Suprapubic skin (tissue), 4 donors: ENCODE measurements at places on chromosomes 4 and X. TPM values are rescaled to one million over a fixed set of nuclear protein-coding genes. Genes with fewer than 3 reads are reported as not detected.

- H3K27me3 ChIP-seq = no peaks in the 10 kb centered on the region
- H3K36me3 ChIP-seq = no peaks in the 10 kb centered on the region
- no peak overlapping the region for H3K4me3 ChIP-seq
- DNase-seq = no peak
Observed at GRCh38 chr4:164926301-164926700, 49.3 kb downstream of the APELA start.

DNA sequence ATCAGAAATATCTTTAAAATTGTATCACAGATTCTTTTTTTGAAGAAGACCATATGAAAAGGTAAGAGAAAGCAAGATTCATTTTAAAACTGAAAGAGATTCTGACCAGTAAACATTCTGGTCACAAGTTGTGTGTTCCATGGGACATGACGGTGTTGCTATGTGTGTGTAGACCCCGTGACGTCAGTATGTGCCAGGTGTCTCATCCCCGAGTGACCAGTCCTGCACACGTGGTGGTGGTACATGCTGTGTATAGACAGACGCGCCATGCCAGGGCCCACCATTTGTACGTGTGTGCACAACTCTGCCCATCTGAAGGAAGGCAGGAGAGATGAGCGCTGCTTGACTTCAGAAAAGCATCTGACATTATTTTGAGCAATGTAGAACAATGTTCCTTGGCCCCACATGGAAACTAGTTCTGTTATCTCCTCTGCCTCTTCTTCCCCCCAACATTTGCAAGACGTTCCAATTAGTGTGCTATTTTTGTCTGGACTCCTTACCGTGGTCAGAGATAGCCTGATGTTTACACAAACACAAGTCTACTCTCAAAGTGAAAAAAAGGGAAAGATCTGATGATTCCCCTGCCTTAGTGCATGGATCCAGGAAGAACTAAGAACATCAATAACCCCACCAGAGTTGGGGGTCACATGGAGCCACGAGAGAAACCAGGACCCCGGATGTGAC, 51.2 kb downstream of the IRF2 start:
- H3K4me1 ChIP-seq = peaks cover 21% of the 10 kb centered on the region
- no peak overlapping the region for H3K4me3 ChIP-seq
- peaks cover 35% of the 10 kb centered on the region for H3K36me3 ChIP-seq
- no peak for DNase-seq
- H3K27ac ChIP-seq = no peak overlapping the region

- H3K4me3 ChIP-seq = no peak overlapping the region
- H3K27ac ChIP-seq = no peak overlapping the region
- DNase-seq = no peak
- H3K4me1 ChIP-seq = no peaks in the 10 kb centered on the region
- no peaks in the 10 kb centered on the region for H3K36me3 ChIP-seq
Observed at GRCh38 chr4:87916626-87917025, 58.9 kb upstream of the SPP1 start.

- H3K36me3 ChIP-seq = no peaks in the 10 kb centered on the region
- no peak overlapping the region for H3K4me3 ChIP-seq
- no peak for DNase-seq
- H3K4me1 ChIP-seq = no peaks in the 10 kb centered on the region
Observed at GRCh38 chr4:53997898-53998297, 66.5 kb downstream of the CHIC2 start.

GRCh38 chr4:15653864-15654592, 1.1 kb downstream of the FBXL5 start:
- DNase-seq = no peak
- H3K4me1 ChIP-seq = peaks cover 59% of the 10 kb centered on the region
- H3K36me3 ChIP-seq = no peaks in the 10 kb centered on the region
- peak overlapping the region; percentile 94 for H3K4me3 ChIP-seq

- peaks cover 17% of the 10 kb centered on the region for H3K4me1 ChIP-seq
- no peak overlapping the region for H3K27ac ChIP-seq
- no peak overlapping the region for H3K4me3 ChIP-seq
- DNase-seq = no peak
- no peaks in the 10 kb centered on the region for H3K36me3 ChIP-seq
Observed at GRCh38 chrX:118352566-118352965, 6.7 kb downstream of the WDR44 start.

DNA sequence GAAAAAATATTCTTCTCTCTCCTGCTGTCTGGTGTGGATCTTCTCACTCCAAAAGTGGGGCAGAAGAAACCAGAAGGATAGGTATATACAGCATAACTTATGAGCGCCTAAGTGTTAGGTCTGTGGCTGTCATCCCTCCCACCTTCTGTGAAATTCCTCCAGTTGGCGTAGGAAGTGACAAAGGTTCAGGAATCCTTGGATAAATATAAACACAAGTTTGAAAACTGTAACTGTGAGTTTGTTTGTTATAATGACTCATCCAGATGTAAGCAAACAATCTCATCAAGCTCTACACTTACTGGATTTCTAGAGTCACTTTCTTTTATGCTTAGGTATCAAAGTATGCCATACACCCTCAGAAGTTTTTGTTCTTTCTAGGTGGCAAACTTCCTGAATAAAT, 405.2 kb downstream of the FAT4 start:
- no peak overlapping the region for H3K27ac ChIP-seq
- no peak for DNase-seq
- no peaks in the 10 kb centered on the region for H3K36me3 ChIP-seq
- no peaks in the 10 kb centered on the region for H3K4me1 ChIP-seq

GRCh38 chrX:126770179-126770578, 49.4 kb upstream of the PRR32 start:
- no peaks in the 10 kb centered on the region for H3K27me3 ChIP-seq
- no peaks in the 10 kb centered on the region for H3K4me1 ChIP-seq
- no peak overlapping the region for H3K4me3 ChIP-seq
- DNase-seq = no peak

GRCh38 chrX:48606091-48606490, 8.8 kb downstream of the WDR13 start:
- H3K36me3 ChIP-seq = peaks cover 31% of the 10 kb centered on the region
- no peak overlapping the region for H3K27ac ChIP-seq
- no peak overlapping the region for H3K4me3 ChIP-seq

DNA sequence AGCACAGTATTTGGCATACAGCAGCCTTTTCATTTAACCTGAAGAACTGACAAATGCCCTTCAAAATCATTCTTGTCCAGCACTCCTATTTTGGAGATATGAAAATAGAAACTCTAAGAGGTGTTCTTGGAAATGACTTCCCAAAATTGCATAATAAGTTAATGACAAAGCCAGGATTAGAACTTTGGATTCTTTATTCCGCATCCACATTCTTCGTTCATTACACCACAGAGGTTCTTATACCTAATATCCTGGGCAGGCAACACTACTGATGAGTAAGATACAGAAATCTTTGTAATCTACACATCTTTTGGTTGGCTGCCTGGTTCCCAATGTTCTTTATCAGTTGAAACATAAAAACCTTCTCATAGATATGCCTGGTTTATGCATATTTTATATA, 5.9 kb downstream of the COL25A1 start:
- peaks cover 15% of the 10 kb centered on the region for H3K27me3 ChIP-seq
- H3K4me3 ChIP-seq = no peak overlapping the region
- no peak for DNase-seq
- H3K4me1 ChIP-seq = peaks cover under 1% of the 10 kb centered on the region

DNA sequence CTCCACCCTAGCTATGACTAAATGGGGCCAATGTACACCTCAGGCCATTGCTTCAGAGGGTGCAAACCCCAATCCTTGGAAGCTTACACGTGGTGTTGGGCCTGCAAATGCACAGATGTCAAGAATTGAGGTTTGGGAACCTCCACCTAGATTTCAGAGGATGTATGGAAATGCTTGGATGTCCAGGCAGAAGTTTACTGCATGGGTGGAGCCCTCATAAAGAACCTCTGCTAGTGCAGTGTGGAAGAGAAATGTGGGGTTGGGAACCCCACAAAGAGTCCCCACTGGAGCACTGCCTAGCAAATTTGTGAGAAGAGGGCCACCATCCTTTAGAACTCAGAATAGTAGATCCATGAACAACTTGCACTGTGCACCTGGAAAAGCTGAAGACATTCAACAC, 284.1 kb downstream of the ANTXR2 start:
- H3K4me1 ChIP-seq = no peaks in the 10 kb centered on the region
- no peaks in the 10 kb centered on the region for H3K27me3 ChIP-seq
- no peaks in the 10 kb centered on the region for H3K36me3 ChIP-seq
- H3K27ac ChIP-seq = no peak overlapping the region
- no peak for DNase-seq
- no peak overlapping the region for H3K4me3 ChIP-seq

DNA sequence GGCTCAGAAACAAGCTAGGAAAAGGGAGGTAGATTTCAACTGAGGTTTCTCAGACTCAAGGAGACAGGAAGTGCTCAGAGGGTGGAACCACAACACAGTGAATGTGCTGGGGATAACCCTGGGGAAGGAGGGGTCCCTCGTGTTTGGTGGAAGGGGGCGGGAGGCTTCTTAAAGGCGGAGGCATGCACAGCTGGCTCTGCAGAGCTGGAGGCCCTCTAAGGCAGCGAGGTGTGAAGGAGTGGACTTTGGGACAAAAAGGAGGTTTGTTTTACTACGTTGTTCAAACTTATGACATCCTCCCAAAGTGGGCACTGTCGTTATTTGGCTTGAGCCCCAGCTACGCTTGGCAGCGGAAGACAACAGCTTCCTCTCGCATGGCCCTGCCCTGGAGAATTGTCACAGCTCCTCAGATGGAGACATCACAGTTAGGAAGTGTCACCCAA, 21.7 kb upstream of the MTM1 start:
- peak overlapping the region; percentile 81 for H3K27ac ChIP-seq
- no peaks in the 10 kb centered on the region for H3K27me3 ChIP-seq
- no peak overlapping the region for H3K4me3 ChIP-seq
- no peaks in the 10 kb centered on the region for H3K36me3 ChIP-seq
- DNase-seq = no peak

- H3K36me3 ChIP-seq = no peaks in the 10 kb centered on the region
- no peak overlapping the region for H3K27ac ChIP-seq
- no peaks in the 10 kb centered on the region for H3K4me1 ChIP-seq
- no peak for DNase-seq
Observed at GRCh38 chr4:95319169-95319568, 229.6 kb downstream of the UNC5C start.

DNA sequence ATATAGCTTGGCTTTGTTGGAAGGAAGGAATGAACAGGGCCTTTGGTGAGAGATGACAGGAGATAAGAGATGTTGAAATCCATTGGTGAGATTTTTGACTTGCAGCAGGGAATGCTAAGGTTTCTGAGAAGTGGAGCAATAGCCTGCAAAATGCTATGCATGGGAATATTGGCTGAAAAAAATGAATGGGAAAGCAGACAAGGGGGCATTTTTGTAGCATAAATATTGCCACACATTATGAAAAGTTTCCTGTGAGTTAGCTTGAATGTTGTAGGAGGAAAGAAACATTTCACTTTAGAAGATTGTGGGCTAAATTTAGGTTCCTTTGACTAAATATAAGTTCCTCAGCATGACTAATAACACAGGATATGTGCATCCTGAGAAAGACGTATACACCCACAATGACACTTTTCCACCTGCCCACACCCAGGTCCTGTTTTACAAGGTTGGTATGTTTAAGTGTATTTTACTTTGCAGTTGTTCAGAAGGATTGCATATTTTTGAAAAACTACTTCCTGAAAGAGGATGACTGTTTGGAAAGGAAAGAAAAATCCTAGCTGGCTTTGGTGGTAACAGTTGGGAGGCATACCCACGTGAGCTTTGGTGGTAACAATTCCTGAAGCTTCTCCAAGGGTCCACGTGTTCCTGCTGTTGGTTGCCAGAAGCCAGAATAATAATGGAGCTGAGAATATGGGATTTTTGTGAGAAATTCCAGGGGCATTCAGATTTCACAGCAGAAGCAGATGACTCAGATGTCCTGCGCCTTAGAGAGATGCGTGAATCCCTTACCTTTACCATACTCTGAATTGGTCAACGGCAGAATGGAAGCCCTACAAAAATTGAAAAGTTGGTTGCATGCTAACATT, 28.5 kb downstream of the PHEX start:
- H3K27me3 ChIP-seq = no peaks in the 10 kb centered on the region
- H3K4me1 ChIP-seq = no peaks in the 10 kb centered on the region
- no peak overlapping the region for H3K4me3 ChIP-seq
- H3K36me3 ChIP-seq = no peaks in the 10 kb centered on the region

DNA sequence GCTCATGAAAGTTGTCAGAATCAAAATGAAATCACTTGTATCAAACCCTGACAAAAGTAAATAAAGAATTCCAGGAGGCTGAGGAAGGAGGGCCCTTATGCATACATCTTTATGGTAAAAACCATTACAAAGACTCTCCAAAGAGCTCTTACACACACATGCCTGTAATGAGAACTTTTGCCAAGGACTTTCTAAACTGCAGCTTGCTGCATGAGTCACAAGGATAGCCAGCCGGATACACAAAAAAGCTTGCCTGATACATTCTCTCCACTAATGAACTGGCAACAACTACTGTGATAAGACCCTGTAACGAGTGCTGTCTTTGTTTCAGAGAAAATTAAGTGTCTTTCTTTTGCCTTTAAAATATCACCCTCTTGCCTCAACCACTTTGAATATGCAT, 618.1 kb downstream of the PPP4R3C start:
- H3K27me3 ChIP-seq = no peaks in the 10 kb centered on the region
- H3K4me1 ChIP-seq = no peaks in the 10 kb centered on the region
- H3K27ac ChIP-seq = no peak overlapping the region

DNA sequence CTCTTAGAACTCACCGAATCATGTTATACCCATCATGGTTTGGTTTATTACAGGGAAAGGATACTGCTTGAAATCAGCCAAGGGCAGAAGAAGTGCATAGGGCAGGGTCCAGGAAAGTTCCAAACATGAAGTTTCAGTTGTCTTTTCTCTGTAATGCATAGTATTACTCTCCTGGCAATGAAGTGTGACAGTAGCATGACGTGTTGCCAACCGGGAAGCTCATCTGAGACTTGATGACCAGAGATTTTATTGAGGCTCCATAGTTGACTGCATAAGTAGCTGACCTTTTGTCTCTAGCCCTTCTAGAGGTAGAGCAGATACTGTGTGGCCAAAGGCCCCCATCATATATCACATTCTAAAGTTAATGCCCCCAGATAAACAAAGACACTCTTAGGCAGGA, 72.1 kb downstream of the BEND4 start:
- DNase-seq = no peak
- H3K27ac ChIP-seq = no peak overlapping the region
- H3K27me3 ChIP-seq = no peaks in the 10 kb centered on the region
- peaks cover 36% of the 10 kb centered on the region for H3K36me3 ChIP-seq
- no peaks in the 10 kb centered on the region for H3K4me1 ChIP-seq

Gene LEF1
- 7.2 TPM for total RNA-seq

Gene IL13RA1
- total RNA-seq = 24.2 TPM

Gene USP17L19
- not detected for total RNA-seq

Gene G6PD
- total RNA-seq = 60.4 TPM

Gene F11
- not detected for total RNA-seq

Gene KLHL4
- total RNA-seq = not detected
